Glomerular endothelial cell (primary cell): ENCODE measurements at places on chromosomes 6 and 20. TPM values are rescaled to one million over a fixed set of nuclear protein-coding genes. Genes with fewer than 3 reads are reported as not detected.

Gene ID4
- total RNA-seq: 0.24 and 1.1 TPM in 2 replicates

Gene HMGCLL1
- total RNA-seq: not detected in 2 replicates

Gene CFAP61
- total RNA-seq: not detected in 2 replicates

Gene KCNS1
- 0.12 and 0.34 TPM in 2 replicates for total RNA-seq

Gene TPD52L1
- 5.1 and 9.6 TPM in 2 replicates for total RNA-seq

GRCh38 chr20:22810626-22811569, 224.2 kb upstream of the SSTR4 start:
- DNase-seq: no peak

GRCh38 chr20:48616481-48616880, 211.3 kb downstream of the PREX1 start:
- no peak for DNase-seq

- DNase-seq: no peak
These were observed 58.7 kb downstream of the OTOR start for GRCh38 chr20:16806886-16807285.

DNA sequence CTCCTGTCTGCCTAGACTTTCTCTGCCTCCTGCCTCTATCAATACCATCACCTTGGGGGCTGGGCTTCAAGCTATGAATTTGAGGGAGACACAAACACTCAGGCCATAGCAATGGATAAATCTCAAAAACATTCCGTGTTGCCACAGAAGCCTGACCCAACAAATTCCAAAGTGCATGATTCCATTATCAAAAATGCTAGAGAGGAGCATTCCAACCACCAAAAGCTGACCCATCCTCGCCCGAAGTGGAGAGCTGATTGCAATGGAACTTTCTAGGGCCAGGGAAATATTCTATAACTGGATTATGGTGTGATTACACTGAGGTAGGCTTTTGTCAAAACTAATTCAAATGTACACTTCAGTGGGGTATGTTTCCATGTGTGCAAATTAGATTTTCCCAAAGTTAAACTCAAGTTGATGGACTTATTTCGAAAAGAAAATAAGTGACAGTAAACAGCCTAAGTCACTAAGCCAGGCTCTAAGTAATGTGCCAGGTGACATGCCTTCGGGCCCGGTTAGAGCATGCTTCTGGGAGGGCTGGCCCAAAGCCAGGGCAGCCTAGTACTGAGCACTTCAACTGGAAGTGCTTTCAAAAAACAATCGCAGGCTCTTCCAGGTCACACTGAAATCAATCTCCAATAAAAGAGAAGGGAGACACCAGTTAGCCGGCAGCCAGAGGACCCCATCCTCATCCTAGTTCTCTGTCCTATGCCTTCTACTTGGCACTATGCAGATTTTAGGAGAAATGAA, 142.3 kb downstream of the TBXT start:
- DNase-seq: no peak

DNA sequence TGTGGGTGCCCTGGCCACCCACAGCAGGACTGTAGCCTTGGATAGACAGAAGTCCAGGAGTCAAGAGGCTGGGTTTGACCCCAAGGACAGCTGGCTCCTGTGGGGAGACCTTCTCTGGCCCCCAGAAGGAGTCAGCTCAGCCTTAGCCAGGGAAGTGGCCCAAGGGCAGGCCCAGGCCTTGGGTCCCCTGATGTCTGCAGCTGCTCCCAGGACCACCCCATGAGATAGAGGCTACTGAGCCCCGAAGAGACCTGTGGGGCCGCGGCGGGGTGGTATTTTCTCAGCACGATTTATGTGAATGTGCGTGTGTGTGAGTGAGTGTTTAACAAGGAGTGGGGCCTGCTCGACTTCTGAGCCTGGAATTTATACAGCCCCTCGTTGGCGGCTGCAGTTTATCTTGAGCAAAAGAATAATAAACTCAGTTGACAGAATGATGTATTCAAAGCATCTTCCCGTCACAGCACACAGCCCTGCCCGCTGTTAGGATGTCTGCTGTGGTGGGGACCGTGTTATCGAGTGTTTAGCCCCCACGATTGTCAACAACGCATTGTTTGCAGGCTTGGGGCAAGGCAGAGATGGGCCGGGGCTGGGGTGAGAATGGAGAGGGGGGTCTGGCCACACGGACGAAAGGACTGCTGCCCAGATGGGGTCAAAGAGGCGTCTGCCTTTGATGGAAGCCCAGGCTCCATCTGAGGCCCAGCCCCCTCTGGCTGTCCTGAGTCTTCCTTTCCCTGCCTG, 163.3 kb downstream of the VEGFA start:
- DNase-seq: no peak

DNA sequence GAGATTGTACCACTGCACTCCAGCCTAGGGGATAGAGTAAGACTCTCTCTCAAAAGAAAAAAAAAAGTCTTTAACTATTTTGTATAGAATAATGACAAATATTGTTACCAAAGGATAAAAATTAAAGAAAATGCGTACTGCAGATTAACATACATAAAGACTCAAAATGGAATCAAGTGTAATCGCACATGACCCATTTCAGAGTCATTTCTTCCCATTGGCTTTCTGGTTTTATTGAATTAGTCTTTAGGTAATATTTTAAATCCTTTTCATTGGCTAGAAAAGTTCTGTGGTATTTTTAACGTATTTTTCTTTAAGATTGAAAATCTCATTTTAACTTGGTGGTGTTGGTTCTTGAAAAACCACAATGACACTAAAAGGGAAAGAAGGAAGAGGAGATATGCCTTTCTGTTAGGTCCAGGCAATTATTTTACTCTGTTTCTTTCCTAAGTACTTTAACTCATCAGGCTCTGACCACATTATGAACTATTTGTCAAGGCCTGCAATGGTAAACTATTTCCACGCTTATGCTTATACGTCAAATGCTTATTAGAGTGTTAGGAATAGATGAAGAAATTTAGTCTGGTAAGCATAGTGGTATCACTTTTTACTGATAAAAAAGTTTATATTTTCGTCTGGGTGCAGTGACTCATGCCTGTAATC, 52.3 kb downstream of the PLEKHG1 start:
- no peak for DNase-seq

- DNase-seq: no peak
These were observed 13.2 kb upstream of the RNF8 start for GRCh38 chr6:37340639-37340943.

- no peak for DNase-seq
These were observed 146.0 kb downstream of the CEBPB start for GRCh38 chr20:50336661-50337060.

- DNase-seq: no peak
These were observed 38.6 kb downstream of the GHRH start for GRCh38 chr20:37223053-37223452.
